Myometrial cell (primary cell): ENCODE measurements at places on chromosomes 3 and 15. TPM values are rescaled to one million over a fixed set of nuclear protein-coding genes. Genes with fewer than 3 reads are reported as not detected.

The TIMP4 gene
- total RNA-seq, result 12.9 and 21.3 TPM in 2 replicates

The SCAANT1 gene
- not detected in 2 replicates for total RNA-seq

The LYZL4 gene
- not detected in 2 replicates for total RNA-seq

The WDR49 gene
- not detected in 2 replicates for total RNA-seq

The GP9 gene
- total RNA-seq, result not detected in 2 replicates

The SAXO2 gene
- 0.29 and 0.71 TPM in 2 replicates for total RNA-seq

The CACNA2D2 gene
- 0.18 TPM in 1 of 2 replicates, not detected in the other for total RNA-seq

The KCNMB2 gene
- total RNA-seq, result not detected in 2 replicates

The SPATA12 gene
- not detected in 2 replicates for total RNA-seq

The RPL35A gene
- total RNA-seq, result 669 and 958 TPM in 2 replicates

The OR5K2 gene
- not detected in 2 replicates for total RNA-seq

The FBXO40 gene
- total RNA-seq, result not detected in 2 replicates

The MST1 gene
- 3.7 and 4.8 TPM in 2 replicates for total RNA-seq

The PPP1R14D gene
- total RNA-seq, result not detected in 2 replicates

The SHQ1 gene
- total RNA-seq, result 15.1 and 17.3 TPM in 2 replicates

The LIPC gene
- total RNA-seq, result 0.53 TPM in 1 of 2 replicates, not detected in the other

The LRRN1 gene
- total RNA-seq, result not detected in 2 replicates

The SUCNR1 gene
- total RNA-seq, result not detected in 2 replicates

The LRRC49 gene
- total RNA-seq, result 5.5 and 17.5 TPM in 2 replicates

The TMCO5A gene
- total RNA-seq, result not detected in 2 replicates

The TMEM42 gene
- total RNA-seq, result 19.6 and 34.6 TPM in 2 replicates
